ENCODE measurements at places on chromosomes 1 and 21. TPM values are rescaled to one million over a fixed set of nuclear protein-coding genes. Genes with fewer than 3 reads are reported as not detected.
A peak's percentile ranks its signal among the peaks of the same experiment; 100 is the strongest.

The LYPD8 gene
- polyA plus RNA-seq = 1.5 TPM

The AMY2A gene
- not detected for polyA plus RNA-seq

- H3K27ac ChIP-seq = no peak overlapping the region
- H3K36me3 ChIP-seq = no peaks in the 10 kb centered on the region
Observed at GRCh38 chr1:52602856-52603600, 857 bp downstream of the GPX7 start.

DNA sequence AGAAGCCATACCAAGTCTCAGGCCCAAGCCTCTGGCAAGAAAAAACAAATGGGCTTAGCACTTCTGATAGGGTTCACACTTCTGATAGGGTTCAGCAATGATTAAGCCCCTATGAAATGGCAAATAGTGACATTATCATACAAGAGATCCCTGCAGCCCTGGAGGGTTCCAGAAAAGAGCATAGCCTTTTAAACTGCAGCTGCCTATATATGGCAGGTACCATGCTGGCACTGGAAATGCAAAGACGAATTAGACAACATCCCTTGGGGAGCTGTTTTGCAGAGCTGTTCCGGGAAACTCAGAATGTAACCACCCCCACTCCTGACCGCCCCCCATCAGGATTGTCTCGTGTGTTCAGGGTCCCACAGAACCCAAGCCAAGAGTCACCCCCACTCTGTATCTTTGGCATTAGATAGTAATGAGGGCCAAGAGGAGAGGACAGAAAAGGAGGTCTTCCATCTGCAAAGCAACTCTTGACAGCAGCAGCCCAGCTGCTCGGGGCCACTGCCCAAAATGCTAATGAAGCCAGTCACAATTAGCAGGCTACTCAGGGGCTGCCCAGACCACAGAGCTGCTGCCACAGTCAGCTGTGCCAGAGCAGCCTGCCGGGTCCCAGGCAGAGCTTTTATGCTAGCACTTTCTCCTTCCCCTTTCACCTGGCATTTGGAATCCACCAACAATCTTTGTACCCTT is 50.9 kb downstream of the ITPKB start:
- no peaks in the 10 kb centered on the region for H3K36me3 ChIP-seq
- no peak overlapping the region for H3K27ac ChIP-seq
- no peaks in the 10 kb centered on the region for H3K4me1 ChIP-seq

DNA sequence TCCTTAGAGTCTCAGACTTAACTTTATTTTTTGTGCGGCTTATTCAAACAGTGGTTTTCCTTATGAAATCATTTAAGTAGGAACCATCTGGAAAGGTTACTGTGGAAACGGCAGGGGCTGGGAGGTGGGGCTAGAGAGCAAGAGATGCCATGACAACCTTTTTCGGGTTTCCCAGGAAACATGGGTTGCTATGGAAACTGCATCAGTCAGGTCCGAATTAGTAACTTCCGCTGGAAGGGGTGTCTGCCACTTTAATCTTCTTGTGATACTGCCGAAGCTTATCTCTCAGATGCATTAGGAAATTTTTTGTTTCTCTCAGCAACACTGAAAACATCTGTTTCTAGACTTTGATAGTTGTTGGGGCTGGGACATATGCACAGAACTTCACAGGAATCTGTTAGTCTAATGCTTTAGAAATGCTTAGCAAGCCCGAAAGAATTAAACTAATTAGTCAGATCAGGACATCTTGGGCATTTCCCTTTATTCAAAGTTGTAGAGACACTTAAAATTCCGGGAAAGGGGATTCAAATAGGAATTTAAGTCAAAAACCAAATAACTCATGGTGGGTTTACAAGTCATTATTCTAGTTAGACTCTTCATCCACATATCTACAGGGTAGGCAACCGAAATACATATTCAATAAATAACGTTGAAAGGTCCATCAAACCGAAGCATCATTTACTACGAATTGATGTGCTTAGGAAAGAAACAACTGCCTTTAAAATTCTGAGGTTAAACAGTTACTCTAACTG is 2.6 kb downstream of the KCNA3 start:
- peak; percentile 83 for DNase-seq
- no peak overlapping the region for H3K27ac ChIP-seq
- peaks cover 56% of the 10 kb centered on the region for H3K27me3 ChIP-seq
- no peaks in the 10 kb centered on the region for H3K36me3 ChIP-seq

- no peaks in the 10 kb centered on the region for H3K4me1 ChIP-seq
- no peak overlapping the region for H3K4me3 ChIP-seq
- no peaks in the 10 kb centered on the region for H3K27me3 ChIP-seq
- no peak for DNase-seq
Observed at GRCh38 chr1:159483501-159483900, 44.0 kb downstream of the OR10J1 start.

GRCh38 chr1:20699558-20699957 is 18.2 kb downstream of the KIF17 start:
- no peak overlapping the region for H3K4me3 ChIP-seq
- no peaks in the 10 kb centered on the region for H3K36me3 ChIP-seq
- no peak for DNase-seq
- peaks cover 3% of the 10 kb centered on the region for H3K4me1 ChIP-seq

The RAB4A gene
- polyA plus RNA-seq = 25.5 TPM

- no peak overlapping the region for H3K4me3 ChIP-seq
- no peak for DNase-seq
- H3K4me1 ChIP-seq = peaks cover 28% of the 10 kb centered on the region
Observed at GRCh38 chr1:203547771-203548421, 53.9 kb downstream of the OPTC start.

- no peak for DNase-seq
- peaks cover 34% of the 10 kb centered on the region for H3K4me1 ChIP-seq
- no peak overlapping the region for H3K27ac ChIP-seq
- H3K4me3 ChIP-seq = no peak overlapping the region
Observed at GRCh38 chr1:203056012-203056411, 29.7 kb downstream of the PPFIA4 start.

- H3K27ac ChIP-seq = no peak overlapping the region
- no peak overlapping the region for H3K4me3 ChIP-seq
- no peak for DNase-seq
- no peaks in the 10 kb centered on the region for H3K36me3 ChIP-seq
- no peaks in the 10 kb centered on the region for H3K27me3 ChIP-seq
Observed at GRCh38 chr1:53735261-53735660, 3.7 kb downstream of the GLIS1 start.

Measured in SK-N-SH (cell line).